ENCODE measurements at places on chromosomes 7 and 10.

DNA sequence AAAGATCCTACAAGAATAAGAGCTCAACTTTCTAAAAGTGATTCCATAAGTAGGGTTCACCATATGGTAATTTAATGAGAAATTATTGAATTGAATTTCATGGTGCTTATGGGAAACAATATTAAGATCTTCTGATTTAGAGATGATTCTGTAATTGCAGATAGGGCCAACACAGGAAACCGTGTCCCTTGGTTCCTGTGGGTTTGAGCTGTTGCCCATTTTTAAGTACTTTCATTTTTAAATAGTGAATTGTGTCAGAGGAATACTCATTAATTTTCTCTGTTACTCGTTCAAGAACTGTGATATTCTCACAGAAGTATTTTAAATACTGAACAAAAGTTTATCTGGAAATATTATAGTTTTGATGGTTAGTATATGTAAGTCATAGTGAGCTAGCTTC, 129.2 kb downstream of the SRI start:
- DNase-seq: peak; percentile 46

GRCh38 chr7:92765725-92766124, 70.6 kb downstream of the CDK6 start:
- DNase-seq: no peak

DNA sequence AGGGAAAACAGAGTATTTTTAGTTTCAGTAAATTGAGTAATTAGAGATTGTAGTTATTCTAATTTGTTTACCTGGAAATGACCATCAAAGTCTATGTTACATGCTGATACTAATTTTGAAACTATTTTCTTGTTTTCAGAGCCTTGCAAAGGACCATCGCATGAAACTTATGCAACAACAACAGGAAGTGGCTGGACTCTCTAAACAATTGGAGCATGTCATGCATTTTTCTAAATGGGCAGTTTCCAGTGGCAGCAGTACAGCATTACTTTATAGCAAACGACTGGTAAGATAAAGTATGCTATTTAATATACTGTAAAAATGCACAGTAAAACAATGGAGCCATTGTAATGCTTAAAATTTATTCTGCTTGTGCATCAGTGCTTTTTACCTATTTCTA, 78.5 kb downstream of the TRIM24 start:
- DNase-seq: no peak

- DNase-seq: no peak
Measured at GRCh38 chr7:24227603-24228359, 56.2 kb upstream of the NPY start.

GRCh38 chr7:23357190-23358093, 58.3 kb downstream of the MALSU1 start:
- DNase-seq: no peak

- DNase-seq: no peak
Measured at GRCh38 chr10:108791030-108791429, 1132.3 kb downstream of the XPNPEP1 start.

Data from CD8-positive, alpha-beta memory T cell (primary cell).